IMR-90 (cell line): ENCODE measurements at places on chromosomes 5 and 9. TPM values are rescaled to one million over a fixed set of nuclear protein-coding genes. Genes with fewer than 3 reads are reported as not detected.

The ANKRD20A1 gene
- under 0.01 and 0.18 TPM in 2 replicates for total RNA-seq

- DNase-seq = no peak
These were observed 436.7 kb upstream of the DAP start for GRCh38 chr5:11197726-11198125.

The CCL27 gene
- total RNA-seq = 0.18 TPM in 1 of 2 replicates, not detected in the other

- DNase-seq = no peak
These were observed 195.0 kb downstream of the IRX2 start for GRCh38 chr5:2556375-2556966.

DNA sequence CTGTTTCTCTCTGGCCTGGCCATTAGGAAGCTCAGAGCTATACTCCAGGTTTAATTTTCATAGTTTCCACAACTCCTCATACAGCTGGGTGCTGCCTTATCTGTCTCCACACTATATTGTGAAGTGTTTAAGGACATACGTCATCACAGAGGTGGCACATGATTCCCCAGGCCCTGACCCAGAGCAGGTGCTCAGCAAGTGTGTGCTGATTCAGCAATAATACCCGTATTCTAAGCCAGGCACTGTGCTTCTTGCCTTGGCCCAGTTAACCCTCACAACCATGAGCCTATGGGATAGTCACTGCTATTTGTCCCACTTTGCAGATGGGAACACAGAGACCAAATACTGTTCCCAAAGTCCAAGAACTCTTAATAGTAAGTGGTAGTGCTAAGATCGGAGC, 93.5 kb upstream of the SMIM23 start:
- DNase-seq = no peak

DNA sequence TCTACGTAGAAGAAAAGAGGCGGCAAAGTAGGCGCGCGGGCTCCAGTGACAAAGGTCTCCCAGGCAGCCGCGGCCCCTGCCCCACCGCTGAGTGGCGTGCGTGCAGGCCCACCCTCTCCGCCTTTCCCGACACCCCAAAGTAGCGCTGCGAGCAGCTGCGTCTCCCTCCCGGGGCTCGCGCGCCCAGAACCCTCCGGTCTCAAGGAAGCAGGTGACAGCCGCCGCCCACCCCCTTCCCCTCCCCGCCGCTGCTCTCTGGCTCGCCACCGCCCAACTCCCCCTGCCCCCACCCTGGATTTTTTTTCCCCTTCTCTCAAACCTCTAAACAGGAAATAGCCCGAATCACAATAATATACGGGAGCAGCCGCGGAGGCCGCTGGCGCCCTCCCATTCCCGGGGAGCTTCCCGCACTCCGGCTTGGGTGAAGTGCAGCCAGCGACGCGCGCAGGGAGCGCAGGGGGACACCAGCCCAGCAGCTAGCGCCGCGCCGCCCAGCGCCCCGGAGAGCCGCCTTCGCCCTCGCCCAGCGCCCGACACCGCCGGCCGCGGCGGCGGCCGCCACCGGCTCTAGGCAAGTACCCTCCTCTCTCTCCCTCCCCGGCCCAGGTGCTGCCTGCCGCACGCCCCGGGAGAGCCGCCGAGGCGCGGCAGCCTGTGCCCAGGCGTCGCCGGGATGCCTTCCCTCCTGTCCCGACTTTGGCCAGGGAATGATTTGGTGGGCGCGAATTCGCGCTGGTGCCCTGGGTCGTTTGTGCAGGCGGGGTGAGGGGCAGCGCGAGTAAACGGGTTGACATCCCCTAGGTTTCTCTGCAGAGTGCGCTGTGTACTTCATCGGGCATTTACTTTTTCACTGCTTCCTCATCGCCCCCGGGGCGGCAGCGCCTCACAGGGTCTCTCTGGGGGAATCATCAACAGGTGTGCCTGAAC, 52.7 kb upstream of the TJP2 start:
- peak; percentile 31 for DNase-seq

DNA sequence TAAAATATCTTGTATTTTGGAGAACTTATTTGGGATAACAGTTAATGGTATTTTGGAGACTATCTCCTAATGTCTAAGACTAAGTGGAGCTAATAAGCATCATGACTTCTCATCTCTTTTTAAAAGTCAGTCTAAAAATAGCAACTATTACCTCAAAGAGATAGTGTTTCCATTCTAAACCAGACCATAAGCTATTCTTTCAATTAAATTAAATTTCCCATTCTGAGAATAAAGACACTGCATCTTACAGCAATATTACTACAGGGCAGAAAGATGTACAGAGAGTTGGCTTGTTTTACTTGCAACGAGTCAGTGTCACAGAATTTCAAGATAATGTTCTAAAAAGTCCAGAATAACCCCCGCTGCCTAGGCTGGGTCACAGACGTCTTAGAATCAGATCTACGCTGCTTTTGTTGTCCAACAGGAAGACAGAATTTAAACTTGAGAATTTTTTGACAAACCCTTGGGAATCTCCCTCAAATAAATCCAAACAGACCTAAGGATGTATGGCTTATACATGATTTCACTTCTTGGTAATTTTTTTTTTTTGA, 98.9 kb downstream of the USP20 start:
- peak; percentile 14 for DNase-seq

GRCh38 chr5:111469903-111470302, 42.4 kb downstream of the STARD4 start:
- DNase-seq = no peak

- DNase-seq = no peak
These were observed 169.2 kb downstream of the TTC39B start for GRCh38 chr9:15137658-15138356.

The KIF24 gene
- total RNA-seq = 2.5 and 3.0 TPM in 2 replicates

DNA sequence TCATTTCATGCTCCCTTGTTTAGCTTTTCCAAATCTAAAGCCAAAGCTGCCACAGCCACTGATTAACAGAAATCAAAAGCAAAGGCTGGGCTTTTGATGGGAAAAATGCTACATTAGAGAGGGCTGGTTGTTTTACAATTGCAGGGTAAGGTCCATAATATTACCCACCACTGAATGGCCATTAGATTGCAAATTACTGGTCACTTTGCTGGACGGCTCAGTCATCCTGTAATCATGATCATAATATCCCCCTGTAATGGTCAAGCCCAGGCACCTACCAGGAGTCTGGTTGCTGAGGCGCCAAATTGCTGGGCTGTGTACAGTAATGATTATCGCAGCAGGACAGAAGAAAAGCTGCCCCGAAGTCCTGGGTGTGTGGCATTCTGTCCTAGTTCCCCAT, 286.5 kb downstream of the ZSWIM6 start:
- no peak for DNase-seq

DNA sequence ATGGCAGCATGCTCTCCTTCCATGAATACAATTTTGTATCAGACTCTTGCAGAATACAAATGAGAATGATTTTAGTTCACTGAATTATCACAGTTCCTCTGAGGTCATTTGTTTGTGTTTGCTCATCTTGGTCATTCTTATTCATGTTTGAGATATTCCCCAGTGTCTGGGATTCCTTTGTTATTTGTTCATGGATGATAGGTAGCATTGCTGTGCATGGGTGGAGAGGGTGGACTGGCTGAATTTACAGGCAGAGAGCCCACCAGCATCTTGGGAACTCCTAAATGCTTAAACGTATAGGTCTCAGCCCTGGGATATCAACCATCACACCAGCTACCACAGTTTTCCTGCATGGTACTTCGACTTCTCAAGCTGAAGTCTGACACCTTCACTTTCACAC, 459.8 kb downstream of the CCDC171 start:
- peak; percentile 79 for DNase-seq

DNA sequence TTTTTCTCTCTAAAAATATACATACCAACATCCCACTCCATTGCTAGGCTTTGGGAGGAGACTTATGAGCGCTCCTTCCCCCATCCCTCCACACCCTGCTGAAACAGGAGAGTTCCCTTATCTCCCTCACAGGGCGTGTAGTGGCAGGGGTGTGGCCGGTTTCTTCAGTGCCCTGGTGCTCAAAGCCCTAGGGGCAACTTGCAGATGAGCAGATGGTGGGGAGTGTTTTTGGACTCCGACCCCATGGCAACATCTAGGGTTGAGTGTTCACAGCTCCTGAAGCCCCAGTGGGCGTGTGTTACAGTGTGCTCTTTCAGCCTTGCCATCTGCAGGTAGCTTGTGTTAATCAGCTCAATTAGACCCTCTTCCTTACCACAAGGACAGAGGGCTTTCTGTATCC, 409.5 kb downstream of the MAT2B start:
- no peak for DNase-seq

GRCh38 chr9:129486756-129487657, 133.9 kb downstream of the C9orf50 start:
- peak; percentile 57 for DNase-seq

GRCh38 chr5:1351156-1351555, 6.3 kb upstream of the CLPTM1L start:
- DNase-seq = no peak

The PCDHGA8 gene
- total RNA-seq = 2.0 and 2.2 TPM in 2 replicates

The SURF2 gene
- 9.9 and 12.5 TPM in 2 replicates for total RNA-seq

- DNase-seq = no peak
These were observed 191.9 kb upstream of the PUM3 start for GRCh38 chr9:3035579-3036332.

The C9orf153 gene
- total RNA-seq = not detected in 2 replicates

DNA sequence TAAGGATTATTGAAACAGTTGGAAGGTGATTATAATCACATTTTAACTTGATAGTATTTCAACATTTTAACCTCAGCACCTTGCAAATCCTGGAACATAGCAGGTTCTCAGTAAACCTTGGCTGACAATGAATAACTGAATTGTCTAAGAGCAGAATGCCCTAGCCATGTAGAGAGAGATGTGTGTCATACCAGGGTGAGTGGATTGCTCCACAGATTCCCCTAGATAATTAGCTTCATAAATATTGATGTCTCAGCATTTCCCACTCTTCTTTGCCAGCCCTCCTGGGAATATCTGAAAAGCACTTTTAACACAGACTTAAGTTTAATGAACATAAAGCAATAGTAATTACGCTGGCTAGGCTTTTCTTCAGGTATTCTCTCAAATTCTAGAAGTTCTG, 363.5 kb downstream of the MAN2A1 start:
- DNase-seq = no peak

DNA sequence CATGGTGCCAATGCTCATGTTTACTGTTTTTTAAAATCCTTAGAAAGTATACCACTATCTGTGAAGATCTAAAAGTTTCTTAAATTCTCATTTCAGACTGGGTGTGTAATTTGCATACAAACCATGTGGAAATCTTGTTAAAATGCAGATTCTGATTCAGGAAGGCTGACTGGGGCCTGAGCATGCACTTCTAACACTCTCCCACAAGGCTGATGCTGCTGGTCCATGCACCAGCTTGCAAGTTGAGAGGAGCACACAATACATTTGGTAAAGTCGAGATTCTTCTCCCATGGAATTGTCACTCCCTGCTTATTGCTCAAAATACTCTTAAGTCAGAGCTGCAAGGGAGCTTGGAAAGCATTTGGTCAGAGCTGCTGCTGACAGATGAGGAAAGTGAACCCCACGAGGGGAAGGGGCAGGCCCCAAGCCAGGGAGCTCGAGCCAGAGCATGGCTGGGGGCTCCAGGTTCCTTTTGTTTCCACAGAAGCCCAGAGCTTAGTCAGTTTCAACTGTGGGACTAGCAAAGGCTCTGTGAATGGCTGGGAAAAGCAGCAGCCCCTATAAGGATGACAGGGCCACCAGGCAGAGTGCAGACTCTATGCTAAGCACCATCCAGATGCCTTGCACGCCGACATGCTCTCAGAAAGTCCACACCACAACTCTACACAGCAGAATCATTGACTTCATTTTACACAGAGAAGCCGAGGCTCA, 93.5 kb upstream of the HAND1 start:
- no peak for DNase-seq

DNA sequence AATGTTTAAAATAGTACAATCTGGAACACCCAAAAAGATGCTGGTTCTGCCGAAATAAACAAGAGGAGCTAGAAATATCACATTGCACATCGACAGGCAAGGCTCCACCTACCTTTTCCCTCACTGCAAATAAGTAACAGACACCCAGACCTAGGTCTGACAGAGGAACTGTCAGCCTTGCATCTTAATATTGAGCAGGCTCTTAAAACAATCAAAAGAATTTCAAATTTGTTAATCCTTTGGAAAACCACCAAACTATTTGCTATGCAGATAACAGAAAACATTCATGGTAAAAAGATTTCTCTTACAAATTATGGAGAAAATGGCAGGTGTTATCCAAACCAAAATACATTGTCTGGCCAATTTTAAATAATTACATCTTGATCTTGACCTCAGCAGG, 71.3 kb downstream of the FRMD3 start:
- DNase-seq = no peak

GRCh38 chr9:20987521-20987920, 43.9 kb downstream of the HACD4 start:
- DNase-seq = no peak

DNA sequence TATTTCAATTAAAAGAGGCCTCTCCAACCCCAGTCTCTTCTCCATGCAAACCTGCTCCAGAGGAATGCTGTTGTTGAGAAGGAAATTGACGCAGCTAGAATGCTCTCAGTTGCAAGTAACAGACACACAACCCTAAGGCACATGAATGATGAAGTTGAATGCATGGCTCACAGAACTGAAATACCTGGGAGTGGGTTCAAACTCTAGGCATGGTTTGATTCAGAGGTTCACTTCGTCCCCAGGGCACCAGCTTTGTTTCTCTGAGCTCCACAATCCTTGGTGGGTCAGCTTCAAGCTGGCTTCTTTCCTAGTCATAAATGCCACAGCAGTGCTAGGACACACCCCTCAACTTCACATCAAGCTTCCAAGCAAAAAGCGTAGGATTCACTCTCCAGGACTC, 4.6 kb downstream of the ACTL7B start:
- DNase-seq = no peak

- DNase-seq = peak; percentile 51
These were observed 98.2 kb downstream of the CSNK1G3 start for GRCh38 chr5:123610209-123610608.

- DNase-seq = no peak
These were observed 1200.6 kb upstream of the NUDT12 start for GRCh38 chr5:104763216-104763615.

The C5orf46 gene
- total RNA-seq = not detected in 2 replicates

The TAF11L10 gene
- total RNA-seq = not detected in 2 replicates

DNA sequence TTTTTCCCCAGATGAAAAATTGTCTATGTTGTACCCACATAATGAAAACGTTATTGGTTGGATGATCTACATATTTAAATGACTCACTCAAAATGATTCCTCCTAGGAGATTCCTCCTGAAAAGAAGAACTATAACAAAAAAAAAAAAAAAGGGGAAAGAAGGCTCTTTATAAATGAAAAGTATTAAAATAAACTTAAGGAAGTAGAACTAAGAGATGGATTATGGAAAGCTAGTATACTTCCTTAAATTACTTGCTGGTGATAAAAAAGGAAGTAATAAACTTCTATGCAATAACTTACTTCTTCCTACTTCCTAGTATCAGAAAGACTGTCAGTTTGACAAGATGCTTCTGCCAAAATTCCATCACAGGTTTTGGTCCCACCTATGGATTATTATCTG, 1087.7 kb downstream of the CDH12 start:
- DNase-seq = no peak

The PCDHB4 gene
- under 0.01 TPM in 1 of 2 replicates, not detected in the other for total RNA-seq

GRCh38 chr5:140292212-140293036, 10.5 kb downstream of the PFDN1 start:
- peak; percentile 63 for DNase-seq

DNA sequence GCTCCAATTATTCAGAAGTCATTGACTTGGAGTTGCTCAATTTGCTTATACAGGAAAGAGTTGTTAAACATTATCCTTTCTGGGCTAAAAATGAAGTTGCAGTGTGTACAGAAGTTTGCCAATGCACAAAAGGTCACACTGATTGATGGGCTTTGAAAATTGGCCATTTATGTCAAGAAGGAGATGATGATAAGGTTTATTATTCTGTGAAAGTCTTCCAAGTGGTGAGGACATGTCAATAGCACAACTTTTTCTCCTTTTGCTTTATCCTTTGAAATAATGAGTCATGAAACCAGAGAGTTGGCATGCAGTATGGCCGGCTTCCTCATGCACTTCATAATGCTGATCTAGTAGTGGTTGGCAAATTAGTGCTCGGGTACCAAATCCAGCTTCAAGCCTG, 848.5 kb upstream of the WWC1 start:
- no peak for DNase-seq
